Activated CD4-positive, CD25-positive, alpha-beta regulatory T cell (primary cell): ENCODE measurements at places on chromosomes 1 and 21.

- peak; percentile 40 for DNase-seq
These were observed 52.0 kb downstream of the CD2 start for GRCh38 chr1:116806245-116806644.

GRCh38 chr1:8122477-8123407, 96.6 kb upstream of the ERRFI1 start:
- DNase-seq, result no peak

GRCh38 chr21:41965461-41966013, 11.7 kb upstream of the C2CD2 start:
- no peak for DNase-seq

DNA sequence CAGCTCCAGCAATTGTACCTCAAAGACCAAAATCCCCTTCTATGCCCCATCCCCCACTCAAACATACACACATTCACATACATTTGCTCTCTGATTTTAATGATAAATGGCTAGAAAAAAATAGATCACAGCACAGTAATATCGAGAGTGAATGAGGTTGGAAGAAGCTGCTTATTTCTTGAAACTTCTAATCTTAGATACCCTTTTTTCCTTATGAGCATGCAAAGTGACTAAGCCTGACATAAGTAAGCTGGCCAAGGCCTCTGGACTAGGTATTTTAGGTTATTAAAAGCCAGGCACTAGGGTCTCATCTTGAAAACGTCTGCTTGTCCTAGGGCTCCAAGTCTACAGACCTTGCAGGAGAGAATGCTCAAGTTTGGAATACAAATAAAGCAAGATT, 133.6 kb downstream of the TGFBR3 start:
- no peak for DNase-seq

DNA sequence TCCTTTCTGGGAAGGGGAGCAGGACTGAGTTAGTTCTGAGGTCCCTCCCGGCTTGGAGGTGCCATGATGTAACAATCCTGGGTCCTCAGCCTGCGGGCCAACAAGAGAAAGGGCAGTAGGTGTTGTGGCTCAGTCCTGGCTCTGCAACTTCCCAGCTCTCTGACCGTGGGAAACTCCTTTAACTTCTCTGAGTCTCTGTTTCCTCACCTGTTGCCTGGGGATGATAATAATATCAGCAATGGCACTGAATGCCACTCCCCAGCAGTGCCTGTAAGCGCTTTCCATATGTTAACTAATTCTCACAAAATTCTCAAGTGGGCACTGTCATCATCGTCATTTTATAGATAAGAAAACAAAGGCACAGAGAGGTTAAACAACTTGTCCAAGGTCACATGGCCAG, 2.3 kb downstream of the PADI3 start:
- DNase-seq, result no peak

GRCh38 chr1:232610192-232610901, 19.6 kb downstream of the SIPA1L2 start:
- no peak for DNase-seq

DNA sequence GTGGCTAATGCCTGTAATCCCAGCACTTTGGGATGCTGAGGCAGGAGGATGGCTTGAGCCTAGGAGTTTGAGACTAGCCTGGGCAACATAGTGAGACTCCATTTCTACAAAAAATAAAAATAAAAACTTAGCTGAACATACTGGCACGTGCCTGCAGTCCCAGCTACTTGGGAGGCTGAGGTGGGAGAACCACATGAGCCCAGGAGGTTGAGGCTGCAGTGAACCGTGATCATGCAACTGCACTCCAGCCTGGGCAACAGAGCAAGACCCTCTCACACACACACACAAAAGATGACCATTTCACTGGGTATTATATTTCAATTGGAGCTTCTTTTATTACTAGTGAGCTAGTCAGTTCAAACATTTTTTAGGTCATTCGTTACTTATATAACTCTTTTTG, 116.9 kb upstream of the SLC35F3 start:
- DNase-seq, result no peak

- no peak for DNase-seq
These were observed 19.4 kb downstream of the FYB2 start for GRCh38 chr1:56799605-56800400.

DNA sequence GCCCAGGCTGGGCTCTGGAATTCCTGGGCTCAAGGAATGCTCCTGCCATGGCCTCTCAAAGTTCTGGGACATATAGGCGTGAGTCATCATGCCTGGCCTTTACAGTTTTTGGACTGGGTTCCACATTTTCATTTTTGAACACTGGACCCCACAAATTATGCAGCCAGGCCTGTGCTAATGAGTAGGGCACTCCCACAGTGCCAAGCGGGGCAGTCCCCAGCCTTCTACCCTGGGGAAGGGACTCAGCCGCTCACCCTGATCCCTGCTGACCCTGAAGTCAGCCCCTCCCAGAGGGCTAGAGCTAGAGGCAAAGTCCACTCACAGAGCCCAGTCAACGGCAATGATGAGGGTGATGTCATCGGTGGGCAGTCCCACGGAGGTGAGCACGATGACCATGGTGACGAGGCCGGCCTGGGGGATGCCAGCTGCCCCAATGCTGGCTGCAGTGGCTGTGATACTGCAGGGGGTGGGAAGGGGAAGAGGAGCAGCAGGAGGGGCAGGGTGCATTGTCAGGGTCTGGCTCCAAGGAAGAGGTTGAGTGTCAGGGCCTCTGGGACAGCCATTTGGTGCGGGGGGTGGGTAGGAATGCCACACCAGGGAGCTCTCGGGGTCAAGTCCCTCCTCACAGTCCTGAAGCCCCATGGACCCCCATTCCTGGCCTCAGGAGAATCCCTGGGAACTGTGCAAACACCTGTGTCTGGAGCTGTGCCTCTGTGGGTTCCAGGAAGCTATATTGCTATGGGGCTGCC, 27.6 kb downstream of the PODN start:
- DNase-seq, result no peak

DNA sequence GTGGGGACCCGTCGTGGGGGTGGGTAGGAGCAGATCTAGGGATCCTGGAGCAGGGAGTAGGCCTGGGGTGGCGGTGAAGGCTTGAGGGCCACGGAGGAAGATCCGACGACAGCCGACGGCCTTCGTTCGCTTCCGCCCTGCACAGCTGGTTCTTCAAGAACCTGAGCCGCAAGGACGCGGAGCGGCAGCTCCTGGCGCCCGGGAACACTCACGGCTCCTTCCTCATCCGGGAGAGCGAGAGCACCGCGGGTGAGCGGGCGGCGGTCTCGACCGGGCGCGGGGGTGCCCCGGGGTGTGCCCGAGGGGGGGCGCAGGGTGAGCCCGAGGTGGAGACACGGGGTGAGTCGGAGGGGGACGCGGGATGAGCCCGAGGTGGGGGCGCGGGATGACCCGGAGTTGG, 16.5 kb upstream of the HDAC1 start:
- DNase-seq, result no peak

DNA sequence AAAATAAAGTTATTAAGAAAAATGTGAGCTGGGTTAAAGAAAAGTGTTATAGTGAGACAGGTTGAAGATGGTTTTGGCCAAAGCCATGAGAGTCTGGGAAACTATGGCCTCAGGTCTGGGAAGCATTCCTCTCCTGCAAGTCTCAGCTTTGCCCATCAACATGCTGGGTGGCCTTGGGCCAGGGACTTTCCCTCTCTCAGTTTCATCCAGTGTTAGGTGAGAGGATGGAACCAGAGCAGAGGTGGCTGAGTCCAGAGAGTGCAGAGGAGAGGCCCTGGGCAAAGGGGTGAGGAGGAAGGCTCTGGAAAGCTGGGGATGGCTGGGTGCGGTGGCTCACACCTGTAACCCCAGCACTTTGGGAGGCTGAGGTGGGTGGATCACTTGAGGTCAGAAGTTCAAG, 10.5 kb downstream of the PADI2 start:
- no peak for DNase-seq

DNA sequence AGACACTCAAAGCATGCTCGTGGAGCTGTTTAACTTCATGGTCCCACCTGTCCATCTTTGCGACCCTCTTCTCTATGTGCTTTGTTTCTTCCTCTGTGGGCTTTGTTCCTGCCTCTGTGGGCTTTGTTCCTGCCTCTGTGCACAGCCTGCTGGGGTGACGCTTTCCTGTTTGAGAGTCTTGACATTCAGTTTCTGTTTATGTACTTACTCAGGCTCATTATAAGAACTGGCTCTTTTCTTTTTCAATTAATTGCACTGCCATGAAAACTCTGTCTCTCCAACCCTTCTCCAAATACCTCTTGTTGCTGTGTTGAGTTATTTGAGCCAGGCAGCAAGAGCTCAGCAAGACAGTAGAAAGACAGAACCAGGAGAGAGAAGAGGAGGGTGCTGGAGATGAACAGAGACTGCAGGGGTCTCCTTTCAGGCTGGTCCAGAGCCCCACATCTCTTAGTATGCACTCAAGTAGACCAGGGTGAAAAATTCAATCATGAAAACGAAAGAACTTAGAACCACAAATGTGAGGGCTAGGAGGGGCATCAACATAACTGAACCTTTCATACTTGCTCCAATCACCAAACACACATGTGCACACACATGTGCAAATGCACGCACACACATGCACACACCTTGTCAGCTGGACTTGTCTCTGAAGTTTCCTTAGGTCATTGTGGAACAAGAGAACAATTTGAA, 88.3 kb upstream of the SGIP1 start:
- DNase-seq, result peak; percentile 17

- no peak for DNase-seq
These were observed 310.3 kb downstream of the SIPA1L2 start for GRCh38 chr1:232319518-232320210.

GRCh38 chr1:165259706-165260428, 96.6 kb downstream of the LMX1A start:
- no peak for DNase-seq

GRCh38 chr1:16984717-16985116, 4.3 kb upstream of the MFAP2 start:
- no peak for DNase-seq

- DNase-seq, result no peak
These were observed 39.4 kb upstream of the EPS15 start for GRCh38 chr1:51558375-51558924.
